Daoy (cell line): ENCODE measurements at places on chromosomes 12 and 14. TPM values are rescaled to one million over a fixed set of nuclear protein-coding genes. Genes with fewer than 3 reads are reported as not detected.

EFS gene
- total RNA-seq, result 0.80 and 1.4 TPM in 2 replicates

SLC5A8 gene
- not detected in 2 replicates for total RNA-seq

HOXC4 gene
- total RNA-seq, result 2.4 and 4.7 TPM in 2 replicates

SLC4A8 gene
- 2.3 and 16.6 TPM in 2 replicates for total RNA-seq

CLEC4A gene
- total RNA-seq, result 0.42 TPM in 1 of 2 replicates, not detected in the other

LMO3 gene
- total RNA-seq, result 0.33 and 1.1 TPM in 2 replicates

RGS6 gene
- total RNA-seq, result not detected in 2 replicates

MUCL1 gene
- total RNA-seq, result not detected in 2 replicates

ZDHHC22 gene
- total RNA-seq, result not detected in 2 replicates

HNF1A gene
- not detected in 2 replicates for total RNA-seq

FBLN5 gene
- 0.18 and 0.57 TPM in 2 replicates for total RNA-seq

KRT79 gene
- total RNA-seq, result 0.57 and 2.6 TPM in 2 replicates

- peak; percentile 95 for DNase-seq
These were observed 25.9 kb upstream of the LGALS3 start for GRCh38 chr14:55103005-55103640.

DNA sequence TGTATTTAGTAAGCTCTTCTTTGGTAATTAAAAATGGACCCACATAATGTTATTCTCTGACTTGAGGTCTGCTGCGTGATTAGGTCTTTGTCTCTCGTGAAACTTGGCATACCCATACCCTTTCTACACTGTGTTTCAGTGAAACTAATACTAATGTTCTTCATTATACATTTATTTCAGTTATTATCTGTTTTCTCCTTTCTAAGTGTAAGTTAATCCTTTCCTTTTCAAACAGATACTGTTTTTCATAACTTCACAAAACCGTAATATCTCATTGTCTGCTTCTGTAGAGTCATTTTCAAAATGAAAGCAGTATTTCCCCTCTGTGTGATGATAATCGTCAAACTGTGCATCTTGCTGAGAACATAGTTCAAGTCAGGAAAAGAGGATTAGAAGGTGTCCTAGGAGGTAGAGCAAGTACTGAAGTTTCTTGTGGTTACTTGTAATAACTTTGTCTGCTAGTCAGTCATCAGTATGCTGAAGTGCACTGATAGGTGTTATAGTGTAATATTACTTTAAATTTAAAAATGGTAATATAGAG lies 15.9 kb downstream of the PYROXD1 start:
- DNase-seq, result no peak

- no peak for DNase-seq
These were observed 1.0 kb downstream of the SLC6A12 start for GRCh38 chr12:212715-213526.

DNA sequence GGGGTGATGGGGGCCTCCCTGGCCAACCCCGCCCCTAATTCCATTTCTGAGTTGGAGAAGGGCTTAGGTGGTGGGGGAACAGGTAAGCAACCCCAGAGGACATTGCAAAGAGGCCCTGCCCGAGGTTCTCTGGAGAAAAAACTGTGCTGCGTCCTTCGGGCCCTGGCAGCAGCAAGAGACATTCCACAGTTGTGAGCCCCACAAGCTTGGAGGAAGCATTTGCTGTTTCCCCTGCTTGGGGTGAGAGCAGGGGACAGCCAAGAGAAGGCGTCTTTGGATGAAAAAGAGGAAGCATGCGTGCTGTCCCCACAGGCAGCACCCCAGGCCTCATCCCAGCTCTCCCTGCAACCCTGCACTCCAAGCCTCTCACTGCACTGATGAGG lies 1.3 kb downstream of the BDKRB2 start:
- peak; percentile 30 for DNase-seq

DNA sequence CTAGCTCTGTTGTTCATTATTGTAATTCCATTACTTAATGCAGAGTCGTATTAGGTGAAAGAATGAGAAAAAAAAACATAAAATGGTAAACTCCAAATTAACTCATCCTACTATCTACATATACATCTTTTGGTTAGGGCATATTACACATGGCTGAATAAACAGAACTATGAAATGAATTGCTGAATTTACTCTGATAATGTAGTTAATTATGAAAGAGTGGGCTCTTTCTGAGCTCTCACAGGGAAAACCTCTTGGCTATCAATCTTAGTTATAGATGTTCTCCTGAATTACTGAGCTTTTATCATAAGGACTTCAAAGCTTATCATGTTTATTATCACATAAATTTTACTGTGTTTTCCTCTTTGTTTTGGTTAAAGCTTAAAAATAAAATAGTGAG lies 798.5 kb upstream of the MDGA2 start:
- DNase-seq, result no peak

GRCh38 chr12:108697905-108698304 lies 33.4 kb downstream of the CORO1C start:
- no peak for DNase-seq

DNA sequence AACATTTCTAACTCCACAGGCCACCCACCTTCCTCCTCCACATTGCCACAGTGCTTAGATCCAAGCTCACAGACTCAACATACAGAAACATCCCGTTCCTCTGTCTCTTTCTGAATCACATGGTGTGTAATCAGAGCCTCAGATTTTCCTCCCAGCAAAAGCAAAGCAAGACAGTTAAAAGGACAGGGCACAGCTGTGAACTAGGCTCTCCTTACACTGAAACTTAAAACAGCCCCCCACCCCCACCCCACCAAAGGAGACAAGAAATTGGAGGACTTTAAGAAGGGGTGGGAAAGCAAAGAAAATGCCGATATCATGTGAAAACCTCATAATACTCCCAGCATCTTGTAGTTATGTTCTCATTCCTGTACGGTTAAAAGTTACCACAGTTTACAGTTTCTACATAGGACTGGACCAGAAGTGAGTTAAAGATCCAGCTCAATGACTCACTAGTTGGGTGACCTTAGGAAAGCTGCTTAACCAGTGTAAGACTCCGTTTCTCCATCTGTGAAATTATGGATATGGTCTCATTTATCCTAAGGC lies 4.8 kb downstream of the YBX3 start:
- DNase-seq, result no peak

GRCh38 chr12:48903982-48904411 lies 21.3 kb downstream of the FKBP11 start:
- peak; percentile 44 for DNase-seq

DNA sequence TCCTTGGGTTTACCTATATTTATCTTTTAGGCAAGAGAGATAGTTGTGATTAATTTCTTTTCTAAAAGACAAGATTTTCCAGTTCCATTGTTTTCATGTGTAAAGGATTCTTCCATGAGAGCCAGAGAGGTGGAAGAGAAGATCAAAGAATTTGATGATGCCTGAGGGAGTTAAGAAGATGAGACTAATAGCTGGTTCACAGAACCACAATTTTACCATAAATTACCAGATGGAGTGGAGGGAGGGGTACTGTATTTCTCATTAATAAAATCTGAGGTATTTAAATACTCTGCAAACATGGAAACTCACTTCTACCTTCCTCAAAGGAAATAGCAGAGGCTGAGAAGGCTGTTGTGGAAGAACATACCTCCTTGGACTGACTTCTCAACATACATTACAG lies 34.6 kb downstream of the ALKBH1 start:
- DNase-seq, result no peak

DNA sequence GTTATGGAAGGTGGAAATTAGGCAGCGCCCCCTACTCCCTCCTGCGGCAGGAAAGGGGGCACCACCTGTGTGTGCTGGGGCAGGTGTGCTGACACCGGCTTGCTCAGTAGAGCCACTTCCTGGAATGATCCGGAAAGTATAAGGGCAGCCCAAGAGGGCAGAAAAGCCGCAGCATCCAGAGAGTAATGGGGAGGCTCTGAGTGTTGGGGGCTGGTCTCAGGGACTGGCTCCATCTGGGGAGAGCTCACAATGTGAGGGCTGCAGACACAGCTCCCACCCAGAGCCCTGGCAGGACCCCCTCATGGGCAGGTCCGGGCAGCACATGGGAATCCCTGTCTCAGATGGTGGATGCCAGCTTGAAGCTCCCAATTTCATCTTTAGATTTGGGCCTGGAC lies 187.6 kb upstream of the C14orf180 start:
- DNase-seq, result no peak

GRCh38 chr14:59422069-59422881 lies 42.9 kb downstream of the GPR135 start:
- no peak for DNase-seq

GRCh38 chr14:84029246-84029645 lies 1500.7 kb upstream of the FLRT2 start:
- no peak for DNase-seq

DNA sequence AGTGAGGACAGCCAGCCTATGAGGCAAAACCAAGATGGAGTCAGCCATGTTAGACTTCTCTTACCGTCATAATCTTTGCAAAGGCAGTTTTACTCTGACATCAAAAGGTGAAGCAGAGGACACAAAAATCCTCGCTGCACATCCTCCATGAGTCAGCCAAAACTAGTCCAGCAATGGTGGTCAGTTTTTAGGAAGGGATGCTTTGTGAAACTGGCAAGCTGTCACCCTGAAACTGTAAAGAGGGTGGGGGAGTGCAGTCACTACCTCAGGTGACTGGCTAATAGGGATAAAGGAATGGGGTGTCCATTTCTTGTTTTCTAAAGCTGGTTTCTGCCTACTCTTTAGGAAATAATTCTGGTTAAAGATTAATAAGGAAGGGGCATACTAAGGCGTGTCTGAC lies 5.4 kb upstream of the CIPC start:
- no peak for DNase-seq

DNA sequence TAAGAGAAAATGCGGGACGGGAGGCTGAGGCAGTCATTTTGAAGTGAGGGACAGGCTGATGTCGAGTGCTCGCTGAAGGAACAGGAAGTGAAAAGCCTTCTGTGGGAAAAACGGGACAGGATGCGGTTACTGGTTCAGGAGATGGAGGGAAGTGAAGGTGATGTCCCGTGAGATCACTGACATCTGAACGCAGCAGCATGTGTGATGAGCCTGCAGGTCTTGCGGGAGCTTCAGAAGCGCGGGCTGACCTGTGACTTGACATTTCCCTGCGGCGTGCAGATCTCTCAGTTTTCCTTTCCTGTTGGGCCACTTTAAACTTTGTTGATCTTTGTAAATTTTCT lies 77.8 kb downstream of the DDX51 start:
- DNase-seq, result no peak

DNA sequence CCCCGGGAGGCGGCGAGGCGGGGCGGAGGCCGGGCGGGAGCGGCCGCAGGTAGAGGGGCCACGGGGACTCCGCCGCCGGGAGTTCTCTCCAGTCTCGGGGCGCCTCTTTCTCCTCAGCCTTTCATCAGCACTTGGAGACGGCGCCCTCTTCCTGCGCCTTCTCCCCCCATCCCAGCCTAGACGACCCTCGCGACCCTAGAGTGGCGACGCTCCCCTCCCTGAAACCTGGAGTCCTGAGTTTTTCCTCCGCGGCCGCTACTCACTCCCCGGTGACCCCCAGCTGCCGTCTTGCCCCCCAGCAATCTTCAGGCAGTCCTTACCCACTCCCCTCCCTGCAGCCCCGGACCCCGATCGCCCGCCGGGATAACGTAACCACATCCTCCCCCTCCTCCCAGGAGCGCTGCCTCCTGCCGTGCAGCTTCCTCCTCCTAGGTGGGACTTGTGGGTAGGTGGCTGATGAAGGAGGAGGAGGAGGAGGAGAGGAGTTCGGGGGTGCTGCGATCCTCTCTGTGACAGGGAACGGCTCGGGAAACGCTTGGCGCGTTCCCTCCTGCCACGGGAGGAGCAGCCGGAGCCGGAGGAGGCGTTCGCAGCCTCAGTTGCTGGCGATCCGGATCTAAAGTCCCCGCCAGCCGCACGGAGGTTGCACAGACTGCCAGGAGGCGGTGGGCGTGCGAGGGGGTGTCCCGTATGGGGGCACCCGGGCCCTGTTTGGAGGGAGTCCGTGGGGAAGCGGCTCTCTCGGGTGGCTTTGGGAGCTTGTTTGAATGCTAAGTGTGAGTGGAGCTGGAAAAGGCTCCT lies 891 bp downstream of the PLEKHA5 start:
- peak; percentile 60 for DNase-seq

DNA sequence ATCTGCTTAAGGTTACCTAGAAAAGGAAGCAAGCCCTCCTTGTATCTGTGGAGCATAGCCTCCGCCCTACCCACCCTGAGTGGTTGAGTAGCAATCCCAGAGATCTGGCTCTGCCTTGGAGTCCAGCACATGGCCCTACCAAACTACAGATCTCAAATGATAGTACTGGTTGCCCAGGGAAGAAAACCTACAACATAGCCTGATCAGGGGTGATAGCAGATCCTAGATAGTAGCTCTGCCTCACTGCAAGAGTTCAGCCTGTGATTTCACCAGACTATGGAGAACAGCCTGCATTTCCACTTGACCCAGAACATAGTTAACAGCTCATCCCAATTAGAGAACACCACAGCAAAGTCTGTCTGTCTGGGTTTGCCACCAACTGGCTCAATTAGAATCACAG lies 279.5 kb downstream of the ETNK1 start:
- DNase-seq, result no peak

GRCh38 chr12:73678335-73678734 lies 859.3 kb upstream of the ATXN7L3B start:
- peak; percentile 39 for DNase-seq

GRCh38 chr12:118402251-118402650 lies 25.9 kb downstream of the SUDS3 start:
- DNase-seq, result no peak

GRCh38 chr14:68981539-68981976 lies 2.5 kb upstream of the ACTN1 start:
- peak; percentile 65 for DNase-seq

- no peak for DNase-seq
These were observed 82.1 kb downstream of the APAF1 start for GRCh38 chr12:98727196-98727595.

DNA sequence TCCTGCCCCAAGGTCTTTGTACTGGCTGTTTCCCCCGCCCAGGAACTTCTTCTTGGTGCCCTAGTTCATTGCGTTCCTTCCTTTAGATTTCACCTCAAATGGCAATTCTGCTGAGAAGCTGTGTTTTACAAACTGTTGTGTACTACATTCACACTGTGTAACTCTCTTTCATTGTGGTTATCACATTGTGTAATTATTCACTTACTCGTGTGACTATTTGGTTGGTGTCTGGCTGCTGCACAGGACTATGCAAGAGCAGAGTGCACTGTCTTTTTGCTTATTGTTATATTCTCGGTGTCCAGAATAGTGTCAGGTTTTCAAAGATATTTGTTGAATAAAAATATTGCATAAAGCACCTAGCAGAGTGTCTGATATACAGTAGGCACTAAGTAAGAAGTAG lies 177.2 kb upstream of the PRICKLE1 start:
- no peak for DNase-seq

GRCh38 chr12:130709151-130709970 lies 6.7 kb downstream of the RIMBP2 start:
- no peak for DNase-seq

GRCh38 chr12:94263905-94264561 lies 115.7 kb downstream of the PLXNC1 start:
- DNase-seq, result peak; percentile 54

DNA sequence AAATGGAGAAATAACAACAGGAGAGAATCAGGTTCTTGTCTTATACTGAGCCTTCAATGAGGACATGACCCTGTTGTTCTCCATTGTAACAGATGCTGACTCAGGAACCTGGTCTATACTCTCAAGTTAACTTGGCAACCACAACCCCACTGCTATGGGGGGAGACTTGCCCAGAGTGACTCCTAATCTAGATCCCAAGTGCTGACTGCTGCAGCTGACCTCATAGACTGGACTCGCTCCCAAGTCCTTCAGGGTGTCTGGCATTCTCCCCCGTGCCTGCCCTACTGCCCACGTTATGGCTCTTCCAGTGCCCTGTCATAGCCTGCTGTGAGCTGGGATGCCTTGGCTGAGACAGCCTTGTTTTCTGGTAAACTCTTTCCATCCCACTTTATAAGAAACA lies 37.1 kb downstream of the NID2 start:
- DNase-seq, result peak; percentile 73

- no peak for DNase-seq
These were observed 15.8 kb downstream of the DIP2B start for GRCh38 chr12:50520416-50521207.

- DNase-seq, result peak; percentile 29
These were observed 4.9 kb downstream of the NFATC4 start for GRCh38 chr14:24372701-24373416.
